Breast epithelium (tissue), 4 donors: ENCODE measurements at places on chromosomes 3 and 15. TPM values are rescaled to one million over a fixed set of nuclear protein-coding genes. Genes with fewer than 3 reads are reported as not detected.

DNA sequence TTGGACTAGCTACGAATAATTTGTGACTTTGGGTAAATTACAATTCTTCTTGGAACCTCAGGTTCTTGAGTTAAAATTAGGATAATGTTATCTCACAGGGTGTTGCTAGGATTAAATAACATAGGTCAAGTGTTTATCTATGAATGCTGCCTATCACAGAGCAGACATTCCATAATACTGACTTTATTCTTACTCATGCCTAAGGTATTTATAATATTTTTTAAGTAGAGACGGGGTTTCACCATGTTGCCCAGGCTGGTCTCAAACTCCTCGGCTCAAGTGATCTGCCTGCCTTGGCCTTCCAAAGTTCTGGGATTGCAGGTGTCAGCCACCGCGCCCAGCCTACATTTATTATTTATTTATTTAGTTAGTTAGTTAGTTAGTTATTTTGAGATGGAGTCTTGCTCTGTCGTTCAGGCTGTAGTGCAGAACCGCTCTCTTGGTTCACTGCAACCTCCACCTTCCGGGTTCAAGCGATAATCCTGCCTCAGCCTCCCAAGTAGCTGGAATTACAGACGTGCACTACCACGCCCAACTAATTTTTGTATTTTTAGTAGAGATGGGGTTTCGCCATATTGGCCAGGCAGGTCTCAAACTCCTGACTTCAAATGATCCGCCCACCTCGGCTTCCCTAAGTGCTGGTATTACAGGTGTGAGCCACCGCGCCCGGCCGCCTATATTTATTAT, 741 bp upstream of the ZNF106 start:
- H3K4me3 ChIP-seq: peak overlapping the region; percentile 93
- no peaks in the 10 kb centered on the region for H3K36me3 ChIP-seq
- no peaks in the 10 kb centered on the region for H3K27me3 ChIP-seq
- DNase-seq: no peak
- H3K4me1 ChIP-seq: peaks cover 11% of the 10 kb centered on the region

GOLGA8N gene
- total RNA-seq: 12.1 TPM

GRIP2 gene
- 0.16 TPM for total RNA-seq

GRCh38 chr3:194058753-194059152, 77.2 kb upstream of the HES1 start:
- no peak for DNase-seq
- H3K27me3 ChIP-seq: no peaks in the 10 kb centered on the region
- H3K4me1 ChIP-seq: no peaks in the 10 kb centered on the region
- H3K27ac ChIP-seq: no peak overlapping the region
- no peaks in the 10 kb centered on the region for H3K36me3 ChIP-seq
- no peak overlapping the region for H3K4me3 ChIP-seq

DNA sequence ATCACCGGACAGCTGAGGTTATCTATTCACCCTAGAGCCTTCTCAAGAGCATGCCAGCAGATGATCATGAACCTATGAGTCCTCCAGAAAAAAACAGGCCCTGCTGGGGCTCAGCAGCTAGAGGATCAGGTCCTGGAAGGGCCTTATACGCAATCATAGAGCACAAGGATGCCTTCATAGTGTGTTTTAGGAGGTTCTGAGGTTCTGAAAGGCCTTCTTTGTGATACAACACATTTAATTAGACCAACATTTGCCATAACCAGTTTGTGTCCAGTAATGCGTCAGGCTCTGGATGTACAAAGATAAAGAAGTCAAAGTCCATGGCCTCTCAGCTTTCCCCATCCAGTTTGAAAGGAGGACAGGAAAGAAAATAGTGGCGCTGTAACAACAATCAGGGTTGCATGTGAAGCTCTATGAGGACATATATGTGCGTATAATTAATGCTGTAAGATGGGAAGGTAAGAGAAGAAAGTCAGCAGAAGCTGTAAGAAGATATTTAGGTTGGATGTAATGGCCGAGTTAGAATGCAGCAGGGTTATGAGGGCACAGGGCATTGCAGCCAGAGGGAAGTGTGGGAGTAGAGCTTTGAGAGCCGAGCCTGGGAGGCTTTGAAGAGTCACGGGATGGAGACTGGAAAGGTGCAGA, 302.6 kb upstream of the TBL1XR1 start:
- no peaks in the 10 kb centered on the region for H3K27me3 ChIP-seq
- no peaks in the 10 kb centered on the region for H3K36me3 ChIP-seq
- no peak overlapping the region for H3K27ac ChIP-seq
- H3K4me3 ChIP-seq: no peak overlapping the region
